ENCODE measurements at places on chromosomes 5 and 9.

DNA sequence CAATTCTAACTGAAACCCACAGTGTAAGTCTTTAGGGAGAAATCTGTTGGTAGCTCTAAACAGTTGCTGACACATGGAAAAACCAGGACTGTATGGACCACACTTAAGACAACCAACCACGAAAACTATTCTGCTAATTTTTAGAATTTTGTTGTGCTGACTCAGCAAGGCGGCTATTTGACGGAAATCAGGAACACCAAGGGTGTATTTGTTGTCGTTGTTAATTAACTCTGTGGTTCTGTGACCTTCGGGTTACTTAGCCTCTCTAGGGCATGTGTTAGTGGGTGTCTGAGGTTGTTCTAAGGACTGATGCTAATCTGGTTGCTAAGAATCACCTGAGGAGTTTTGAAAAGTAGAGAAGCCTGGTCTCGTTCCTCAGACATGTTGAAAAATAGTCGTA is 79.2 kb downstream of the ATP10B start:
- DNase-seq = no peak

DNA sequence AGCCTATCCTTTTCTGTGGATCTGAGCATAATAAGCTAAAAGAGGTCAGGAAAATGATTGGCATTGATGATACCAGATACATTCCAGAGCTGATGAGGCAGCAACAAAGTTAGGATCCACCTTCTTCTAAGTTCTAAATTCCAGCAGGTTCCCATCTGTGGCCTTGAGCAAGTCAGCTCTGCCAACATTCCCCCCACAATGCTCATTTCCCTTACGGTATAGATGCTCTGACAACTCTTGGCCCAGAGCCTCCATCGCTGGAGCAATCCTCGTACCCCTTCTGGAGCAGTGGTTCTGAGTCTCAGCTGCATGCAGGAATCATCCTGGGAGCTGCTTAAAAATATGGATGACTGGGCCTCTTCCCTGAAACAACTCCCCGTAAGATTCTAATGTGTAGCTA is 78.1 kb downstream of the MED27 start:
- DNase-seq = no peak

GRCh38 chr9:20398536-20399338 is 223.6 kb downstream of the MLLT3 start:
- no peak for DNase-seq

GRCh38 chr5:92641031-92641962 is 939.7 kb downstream of the NR2F1-AS1 start:
- DNase-seq = no peak

GRCh38 chr5:133471699-133472098 is 140.6 kb downstream of the FSTL4 start:
- no peak for DNase-seq

DNA sequence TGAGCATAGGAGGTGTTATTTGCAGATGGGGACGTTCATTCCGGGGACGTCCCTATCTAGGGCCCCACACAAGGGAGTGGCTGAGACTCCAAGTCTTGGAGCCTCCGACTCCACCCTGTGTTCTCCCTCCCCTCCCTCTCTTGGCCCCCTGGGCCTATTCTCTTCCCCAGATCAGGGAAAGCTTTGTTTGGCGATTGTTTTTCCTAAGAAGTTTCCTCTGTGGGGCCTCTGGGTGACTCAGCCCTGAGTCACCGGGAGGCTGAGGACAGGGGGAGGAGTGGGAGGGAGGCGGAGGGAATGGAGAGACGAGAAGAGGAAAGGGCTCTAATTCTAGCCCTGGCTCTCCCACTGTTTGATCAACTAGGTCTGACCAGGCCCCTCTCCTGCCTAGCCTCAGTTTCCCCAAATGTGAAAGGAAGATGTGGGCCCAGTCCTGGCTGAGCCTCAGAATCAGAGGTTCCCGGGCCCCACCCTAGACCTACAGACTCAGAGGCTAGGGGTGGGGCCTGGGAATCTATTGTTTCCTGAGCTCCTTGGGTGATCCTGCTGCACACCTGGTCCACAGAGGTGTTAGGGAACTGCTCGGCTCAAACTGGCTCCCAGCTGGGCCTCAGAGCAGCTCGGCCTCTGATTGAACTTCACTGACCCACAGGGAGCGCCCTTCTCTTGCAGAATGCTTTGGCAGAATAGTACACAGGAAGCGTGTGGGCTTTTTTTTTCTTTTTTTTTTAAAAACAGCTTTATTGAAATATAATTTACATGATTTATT is 19.2 kb downstream of the GSN start:
- DNase-seq = no peak

DNA sequence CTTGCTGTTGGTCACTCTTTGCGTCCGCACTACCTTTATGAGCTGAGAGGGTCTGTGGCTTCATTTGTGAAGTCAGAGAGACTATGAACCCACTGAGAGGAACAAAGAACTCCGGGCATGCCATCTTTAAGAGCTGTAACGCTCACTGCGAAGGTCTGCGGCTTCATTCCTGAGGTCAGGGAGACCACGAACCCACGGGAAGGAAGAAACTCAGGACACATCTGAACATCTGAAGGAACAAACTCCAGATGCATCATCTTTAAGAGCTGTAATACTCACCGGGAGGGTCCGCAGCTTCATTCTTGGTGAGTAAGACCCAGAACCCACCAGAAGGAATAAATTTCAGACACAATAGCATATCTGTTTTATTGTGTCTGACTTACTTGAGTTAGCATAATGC is 19.2 kb downstream of the GCNT1 start:
- DNase-seq = no peak

GRCh38 chr9:122477346-122477745 is 380 bp downstream of the OR1J1 start:
- no peak for DNase-seq

GRCh38 chr9:108184941-108185340 is 670.8 kb downstream of the ACTL7B start:
- DNase-seq = no peak

DNA sequence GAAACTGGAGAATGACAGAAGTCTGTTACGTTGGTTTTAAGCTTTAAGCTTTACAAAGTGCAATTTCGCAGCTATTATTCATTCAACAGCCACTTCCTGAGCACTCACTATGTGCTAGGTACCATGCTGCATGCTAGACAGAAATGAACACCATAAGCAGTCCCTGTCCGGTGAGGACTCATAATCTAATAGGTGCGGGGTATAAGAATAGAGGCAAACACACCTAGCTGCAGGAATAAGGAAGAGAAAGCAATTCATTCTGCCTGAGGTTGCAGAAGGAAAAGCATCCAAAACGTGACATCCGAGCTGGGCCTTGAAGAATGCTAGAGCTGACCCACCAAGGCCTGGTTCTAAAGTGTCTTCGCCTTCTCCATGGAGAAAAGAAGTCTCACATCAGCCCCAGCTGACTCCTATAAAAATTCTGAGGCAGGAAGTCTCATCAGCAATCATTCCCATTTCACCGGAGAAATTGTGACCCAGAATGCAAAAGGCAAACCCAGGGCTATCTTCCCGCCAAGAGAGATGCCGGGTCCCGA is 542 bp downstream of the FKBP15 start:
- no peak for DNase-seq
